ENCODE measurements at places on chromosomes 7 and 10.

- DNase-seq = no peak
Observed at GRCh38 chr10:131511391-131511790, 199.9 kb upstream of the TCERG1L start.

GRCh38 chr7:1529383-1530116, 952 bp upstream of the MAFK start:
- no peak for DNase-seq

GRCh38 chr10:123649676-123650075, 16.5 kb upstream of the GPR26 start:
- no peak for DNase-seq

DNA sequence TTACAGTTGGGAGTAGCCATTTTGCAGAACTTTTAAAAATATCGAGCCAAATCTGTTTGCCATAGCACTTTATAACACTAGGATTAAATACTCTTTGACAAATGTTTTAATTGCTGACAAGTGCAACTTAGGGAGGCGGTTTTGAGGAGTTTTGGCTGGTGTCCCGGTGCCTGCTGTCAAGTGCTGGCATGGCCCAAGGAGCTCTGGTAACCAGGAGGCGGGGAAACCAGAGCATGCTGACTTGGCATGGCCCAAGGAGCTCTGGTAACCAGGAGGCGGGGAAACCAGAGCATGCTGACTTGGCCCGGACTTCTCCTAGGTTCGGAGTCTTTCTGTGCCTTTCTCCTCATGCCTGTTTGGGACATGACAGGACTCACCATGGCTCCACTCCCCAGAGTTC, 30.8 kb upstream of the ZNF32 start:
- no peak for DNase-seq

GRCh38 chr10:69415951-69416350, 767 bp downstream of the TACR2 start:
- DNase-seq = no peak

DNA sequence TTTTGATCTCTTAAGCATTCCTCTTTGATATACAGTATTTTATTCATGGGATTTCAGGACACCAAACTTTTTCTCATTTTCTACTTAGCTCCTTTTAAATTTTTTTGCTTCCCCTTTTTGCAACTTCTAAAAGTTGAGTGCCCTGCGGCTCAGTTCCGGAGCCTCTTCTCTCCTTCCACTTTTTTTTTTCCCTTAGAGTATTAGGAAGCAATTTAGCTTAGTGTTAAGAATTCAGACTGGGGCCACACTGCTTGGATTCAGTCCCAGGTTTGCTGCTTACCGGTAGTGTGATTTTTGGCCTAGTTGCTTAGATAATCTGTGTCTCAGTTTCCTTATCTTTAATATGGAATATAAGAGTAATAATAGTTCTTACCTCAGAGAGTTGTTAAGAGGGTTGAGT, 3.4 kb downstream of the STAM start:
- DNase-seq = peak; percentile 50

DNA sequence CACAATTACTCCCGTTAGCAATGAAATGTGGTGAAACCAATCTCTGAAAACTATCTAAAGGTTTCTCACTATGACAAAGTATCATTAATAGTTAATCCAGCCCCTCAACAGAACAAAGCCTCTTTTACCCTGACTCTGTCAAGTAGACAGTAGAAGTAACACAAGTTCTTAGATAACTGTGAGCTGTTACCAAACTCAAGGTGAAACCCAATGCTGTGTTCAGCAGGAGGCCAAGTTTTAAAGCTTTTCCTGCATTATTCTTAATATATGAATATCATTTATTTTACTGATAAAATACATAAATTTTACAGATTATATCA, 109.1 kb downstream of the SRPK2 start:
- DNase-seq = no peak

- no peak for DNase-seq
Observed at GRCh38 chr10:62278441-62278910, 9.8 kb upstream of the RTKN2 start.

DNA sequence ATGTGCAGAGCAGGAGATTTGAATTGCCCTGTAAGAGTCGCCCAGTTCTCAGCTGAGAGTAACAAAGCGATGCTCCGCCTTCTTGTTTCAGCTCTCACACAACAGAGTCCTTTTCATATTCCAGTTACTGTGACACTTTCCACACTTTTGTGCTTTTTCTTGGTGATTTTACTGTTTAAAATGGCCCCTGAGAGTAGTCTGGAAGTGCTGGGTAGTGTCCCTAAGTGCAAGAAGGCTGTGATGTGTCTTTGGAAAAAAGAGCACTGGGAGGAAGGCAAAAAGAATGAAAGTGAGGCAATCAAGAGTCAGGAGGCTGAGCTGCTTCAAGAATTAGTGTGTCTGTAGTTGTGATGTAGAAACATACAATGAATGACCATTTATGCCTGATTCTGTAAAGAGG, 201.2 kb upstream of the SEMA3E start:
- no peak for DNase-seq

- DNase-seq = no peak
Observed at GRCh38 chr7:7701527-7701926, 16.9 kb downstream of the RPA3 start.

- no peak for DNase-seq
Observed at GRCh38 chr7:99004216-99004615, 125.9 kb downstream of the TRRAP start.

GRCh38 chr7:47454069-47454973, 127.6 kb downstream of the TNS3 start:
- no peak for DNase-seq

Measured in hematopoietic multipotent progenitor cell treated with erythropoietin and hydrocortisone succinate and interleukin-3 and kit ligand, for 6 days (in vitro differentiated cells).